Activated T-helper 1 cell treated with anti-CD3 and anti-CD28 coated beads, Interleukin-12 subunit alpha, Interleukin-12 subunit beta, Interleukin-2, Interleukin-4 antibody, amounts not matched to agents 30 ng/mL and 10 ng/mL and 1 ng/mL, durations not matched to agents 14 hours and 24 hours and 36 hours (primary cell): ENCODE measurements at places on chromosomes 6 and 20.

DNA sequence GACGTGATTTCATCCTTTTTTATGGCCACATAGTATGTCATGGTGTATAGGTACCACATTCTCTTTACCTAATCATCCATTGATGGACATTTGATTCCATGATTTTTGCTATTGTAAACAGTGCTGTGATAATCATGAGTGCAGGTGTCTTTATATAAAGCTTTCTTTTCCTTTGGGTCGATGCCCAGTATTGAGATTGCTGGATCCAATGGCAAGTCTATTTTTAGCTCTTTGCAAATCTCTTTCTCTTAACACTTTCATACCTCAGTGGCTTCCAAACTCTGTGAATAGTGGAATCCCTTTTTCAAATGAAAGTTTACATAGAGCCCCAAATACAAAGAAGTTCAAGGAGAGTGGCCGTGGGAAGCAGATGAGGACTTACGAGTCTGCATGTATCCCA, 105.8 kb upstream of the SPTLC3 start:
- no peak for DNase-seq

DNA sequence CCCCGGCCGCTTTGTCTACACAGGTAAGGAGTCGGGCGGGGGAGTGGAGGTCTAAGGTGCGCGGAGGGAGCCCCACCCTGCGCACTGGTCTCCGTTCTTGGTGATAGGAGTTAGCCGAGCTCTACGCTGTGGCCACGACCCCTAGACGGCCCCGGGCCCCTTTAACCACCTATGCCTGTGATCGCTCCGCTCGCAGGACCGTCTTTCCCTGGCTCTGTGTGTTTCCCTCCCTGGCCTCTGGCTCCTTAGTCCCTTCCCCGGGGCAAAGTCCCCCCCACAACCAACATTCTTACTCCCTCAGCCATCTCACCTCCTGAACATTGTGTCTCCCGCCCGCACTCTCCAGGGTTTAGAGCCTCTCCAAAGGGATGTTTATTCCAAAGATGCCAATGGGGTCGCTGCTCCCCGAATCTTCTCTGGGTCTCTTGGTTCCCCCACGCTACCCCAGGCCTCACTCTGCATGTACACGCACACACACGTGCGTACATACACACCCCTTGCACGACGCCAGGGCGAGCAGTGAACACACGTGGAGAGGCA, 50.4 kb downstream of the CPXM1 start:
- DNase-seq = no peak

- DNase-seq = no peak
Observed at GRCh38 chr20:46838011-46838410, 56.6 kb upstream of the EYA2 start.

- DNase-seq = no peak
Observed at GRCh38 chr20:24977797-24978196, 14.8 kb downstream of the APMAP start.

GRCh38 chr20:38255393-38255792, 5.1 kb downstream of the KIAA1755 start:
- DNase-seq = no peak

DNA sequence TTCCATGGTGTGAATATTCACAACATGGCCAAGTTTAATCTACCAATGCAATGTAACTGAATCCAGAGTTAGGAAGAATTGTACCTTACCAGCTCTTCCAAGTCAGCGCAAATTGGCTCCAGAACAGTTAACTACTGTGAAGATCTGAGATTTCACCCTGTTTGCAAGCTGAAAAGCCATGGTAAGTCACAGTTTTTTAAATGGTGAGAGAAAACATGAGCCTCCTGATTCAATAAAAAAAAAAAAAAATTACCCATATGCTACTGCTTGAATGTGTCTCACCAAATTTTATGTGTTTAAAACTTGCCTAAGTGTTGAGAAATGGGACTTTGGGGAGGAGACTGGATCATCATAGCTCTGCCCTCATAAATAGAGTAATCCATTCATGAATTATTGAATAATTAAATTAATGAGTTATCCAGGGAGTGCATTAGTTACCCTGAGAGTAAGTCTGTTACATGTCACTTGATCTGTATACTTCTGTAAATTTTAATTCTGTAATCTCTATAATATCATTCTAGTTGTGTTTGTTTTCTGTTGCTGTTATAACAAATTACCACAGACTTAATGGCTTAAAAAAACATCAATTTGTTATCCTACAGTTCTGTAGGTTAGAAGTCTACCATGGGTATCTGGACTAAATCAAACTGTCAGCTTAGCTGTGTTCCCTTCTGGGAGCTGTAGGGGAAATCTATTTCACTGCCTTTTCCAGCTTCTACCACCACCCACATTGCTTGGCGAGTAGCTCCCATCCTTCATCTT, 1355.9 kb downstream of the GRIK2 start:
- DNase-seq = no peak
